ENCODE measurements at places on chromosomes 12 and 14.

DNA sequence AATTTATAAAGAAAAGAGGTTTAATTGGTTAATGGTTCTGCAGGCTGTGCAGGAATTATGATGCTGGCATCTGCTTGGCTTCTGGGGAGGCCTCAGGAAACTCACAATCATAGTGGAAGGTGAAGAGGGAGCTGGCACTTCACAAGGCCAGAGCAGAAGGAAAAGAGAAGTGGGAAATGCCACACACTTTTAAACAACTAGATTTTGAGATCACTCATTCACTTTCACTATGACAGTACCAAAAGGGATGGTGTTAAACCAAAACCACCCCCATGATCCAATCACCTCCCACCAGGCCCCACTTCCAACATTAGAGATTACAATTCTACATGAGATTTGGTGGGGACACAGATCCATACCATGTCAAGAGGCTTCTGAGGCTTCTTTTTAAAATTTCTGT is 62.6 kb downstream of the SLC38A4 start:
- DNase-seq = no peak

- no peak for DNase-seq
These were observed 27.4 kb upstream of the CFL2 start for GRCh38 chr14:34741840-34742239.

DNA sequence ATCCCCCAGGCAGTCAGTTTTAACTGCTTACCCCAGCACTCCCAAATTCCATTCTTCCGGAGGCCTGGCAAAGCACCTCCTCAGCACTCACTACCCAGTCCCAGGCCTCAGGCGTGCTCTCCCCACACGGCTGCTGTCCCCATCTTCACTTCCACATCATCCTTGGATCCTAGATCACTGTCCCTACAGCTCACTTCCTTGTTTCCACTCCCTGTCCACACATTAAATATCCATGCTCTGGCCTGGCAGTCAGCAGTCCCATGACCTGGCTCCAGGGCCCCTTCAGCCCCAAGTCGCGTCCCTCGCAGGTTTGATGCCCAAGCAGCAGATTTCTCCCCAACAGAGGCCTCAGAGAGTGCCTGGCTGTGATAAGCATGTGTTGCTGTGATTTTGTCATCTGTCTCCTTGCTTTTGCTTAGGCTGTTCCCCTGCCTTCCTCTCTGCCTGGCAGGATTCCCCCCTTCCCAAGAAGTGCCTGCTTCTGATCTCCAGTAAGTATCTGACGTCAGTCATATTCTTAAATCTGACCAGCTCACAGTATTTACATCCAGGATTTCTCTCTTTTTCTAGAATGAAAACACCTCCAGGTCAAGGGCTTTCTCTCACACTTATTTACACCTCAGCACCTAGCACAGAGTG is 241.7 kb downstream of the ZFP36L1 start:
- DNase-seq = no peak

DNA sequence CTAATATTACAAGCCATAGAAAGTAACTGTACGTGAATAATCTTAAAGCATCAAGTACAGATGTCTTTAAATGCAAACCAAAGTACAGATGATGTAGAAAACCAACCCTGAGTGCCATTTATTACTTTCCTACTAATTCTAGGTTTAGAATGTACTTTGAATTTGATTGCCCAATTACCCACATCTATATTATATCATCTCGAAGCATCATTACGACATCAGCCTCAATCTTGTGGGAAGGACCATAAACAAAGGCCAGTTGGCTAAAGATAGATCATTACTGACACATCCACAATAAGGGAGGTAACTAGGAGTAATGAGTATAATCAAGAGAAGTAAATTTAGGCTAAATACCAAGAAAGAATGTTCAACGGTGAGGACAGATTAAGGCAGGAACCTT is 478.9 kb downstream of the BCAT1 start:
- no peak for DNase-seq

DNA sequence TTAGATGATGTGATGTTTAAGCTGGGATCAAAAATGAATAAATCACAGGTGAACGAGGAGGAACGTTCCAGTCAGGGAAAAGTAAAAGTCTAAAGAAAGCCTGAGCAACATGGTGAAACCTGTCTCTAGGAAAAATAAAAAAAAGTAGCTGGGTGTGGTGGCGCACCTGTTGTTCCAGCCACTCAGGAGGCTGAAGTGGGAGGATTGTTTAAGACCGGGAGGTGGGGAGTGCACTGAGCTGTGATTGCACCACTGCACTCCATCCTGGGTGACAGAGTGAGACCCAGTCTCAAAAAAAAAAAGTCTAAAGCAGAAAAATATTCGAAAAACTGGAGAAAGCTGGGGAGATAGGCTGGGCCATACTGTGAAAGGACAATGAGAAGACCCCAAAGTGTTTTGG is 39.2 kb upstream of the SOCS2 start:
- no peak for DNase-seq

GRCh38 chr14:50139192-50139591 is 22.8 kb upstream of the VCPKMT start:
- DNase-seq = no peak
